ENCODE measurements at places on chromosomes 13 and 19. TPM values are rescaled to one million over a fixed set of nuclear protein-coding genes. Genes with fewer than 3 reads are reported as not detected.

Gene LMTK3
- total RNA-seq, result 16.4 TPM

Gene ZNF846
- 20.5 TPM for total RNA-seq

Gene EMP3
- total RNA-seq, result 4.6 TPM

Gene TTC9B
- 45.7 TPM for total RNA-seq

Gene MTRF1
- total RNA-seq, result 19.8 TPM

Gene ATP4A
- not detected for total RNA-seq

Gene IGSF23
- total RNA-seq, result not detected

Gene MAB21L1
- total RNA-seq, result 6.9 TPM

Gene ZNF544
- total RNA-seq, result 62.3 TPM

Data from diencephalon (tissue), 1 donor.